ENCODE measurements at places on chromosomes 13 and 19.

DNA sequence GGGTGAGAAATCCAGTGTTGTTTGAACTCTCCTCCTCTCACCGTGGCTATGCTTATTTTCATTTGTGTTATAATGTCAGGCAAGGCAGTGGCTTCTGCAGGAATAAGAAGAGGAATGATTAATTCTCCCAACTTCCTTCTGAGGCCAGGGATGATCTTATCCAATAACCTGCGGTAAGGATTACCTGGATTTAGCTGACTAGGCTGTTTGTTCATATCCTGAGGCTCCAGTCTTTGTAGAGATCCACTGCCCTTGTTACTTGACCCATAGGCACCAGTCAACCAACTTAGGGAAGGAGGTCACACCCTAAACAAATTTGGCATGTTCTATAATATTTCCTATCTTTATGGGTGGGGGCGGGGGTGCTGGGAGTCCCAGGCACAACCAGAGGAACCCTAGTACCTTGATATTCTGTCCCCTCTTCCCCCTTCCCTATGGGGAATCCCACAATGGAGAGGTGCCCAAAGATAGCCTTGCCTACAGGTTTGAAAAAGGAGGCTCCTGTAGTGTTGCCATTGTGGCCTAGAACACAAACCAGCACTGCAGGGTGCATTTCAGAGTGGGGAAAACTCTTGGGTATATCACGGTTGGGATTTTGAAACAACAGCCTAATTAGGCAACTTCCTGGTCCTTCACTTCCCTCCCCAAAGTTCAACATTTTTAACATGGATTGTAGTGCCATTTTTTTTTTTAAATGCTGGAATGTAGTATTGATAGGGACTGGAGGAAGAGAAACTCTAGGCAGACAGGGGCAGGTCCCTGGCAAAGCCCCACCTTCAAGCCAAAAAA lies 977.5 kb upstream of the SPRY2 start:
- no peak for DNase-seq

- no peak for DNase-seq
These were observed at the start of gene PTGIR for GRCh38 chr19:46624958-46625661. PTGIR (minus strand) TSS chr19:46625089; CDS start chr19:46624225, 864 bp downstream.

GRCh38 chr13:110920038-110920437 lies 5.2 kb upstream of the ANKRD10 start:
- DNase-seq: no peak

DNA sequence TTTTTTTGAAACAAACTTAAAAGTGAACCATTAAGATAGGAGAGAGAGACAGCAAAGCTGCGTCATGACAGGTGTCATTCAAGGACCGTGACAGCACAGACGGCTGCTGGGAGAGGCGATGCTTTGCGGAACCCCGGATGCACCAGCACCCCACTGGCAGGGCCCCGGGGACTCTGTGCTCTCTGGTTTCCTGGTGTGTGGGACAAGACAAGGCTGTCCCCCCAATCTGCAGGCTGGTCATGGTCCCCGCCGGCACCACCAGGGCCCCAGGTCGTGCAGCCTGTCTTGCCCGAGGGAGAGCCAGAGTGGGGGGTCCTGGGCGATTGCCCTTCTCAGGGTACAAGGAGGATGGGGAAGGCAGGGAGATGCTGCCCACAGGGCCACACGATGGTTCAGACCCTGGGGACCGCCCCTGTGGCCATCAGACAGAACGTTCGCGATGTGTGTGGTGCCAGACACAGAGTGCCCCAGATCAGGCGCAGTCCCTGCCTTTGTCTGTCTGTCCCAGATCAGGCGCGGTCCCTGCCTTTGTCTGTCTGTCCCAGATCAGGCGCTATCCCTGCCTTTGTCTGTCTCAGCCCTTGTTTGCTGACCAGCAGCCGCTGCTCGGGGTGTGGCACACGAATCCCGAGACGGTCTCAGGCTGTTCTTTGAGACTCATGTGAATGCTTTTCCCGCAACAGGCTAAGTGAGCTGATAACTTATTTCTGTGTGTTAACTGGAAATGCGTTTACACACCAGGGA lies 36.1 kb downstream of the ADPRHL1 start:
- no peak for DNase-seq

DNA sequence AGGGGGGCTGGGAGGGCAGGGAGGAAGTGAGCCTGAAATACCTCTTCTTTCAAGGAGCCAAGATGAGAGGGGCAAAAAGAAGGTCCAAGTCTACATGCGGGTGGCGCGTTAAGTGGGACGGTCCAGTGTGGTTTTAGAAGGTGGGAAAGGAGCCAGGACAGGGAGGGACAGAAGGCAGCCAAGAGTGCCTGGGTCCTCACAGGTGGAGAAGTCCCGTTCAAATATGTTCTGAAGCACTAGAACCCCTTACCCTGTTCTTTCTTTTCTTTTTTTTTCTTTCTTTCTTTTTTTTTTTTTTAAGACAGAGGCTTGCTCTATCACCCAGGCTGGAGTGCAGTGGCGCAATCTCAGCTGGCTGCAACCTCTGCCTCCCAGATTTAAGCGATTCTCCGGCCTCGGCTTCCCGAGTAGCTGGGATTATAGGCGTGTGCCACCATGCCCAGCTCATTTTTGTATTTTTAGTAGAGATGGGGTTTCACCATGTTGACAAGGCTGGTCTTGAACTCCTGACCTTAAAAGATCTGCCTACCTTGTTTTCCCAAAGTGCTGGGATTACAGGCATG lies 7.4 kb downstream of the CAMSAP3 start:
- DNase-seq: no peak

DNA sequence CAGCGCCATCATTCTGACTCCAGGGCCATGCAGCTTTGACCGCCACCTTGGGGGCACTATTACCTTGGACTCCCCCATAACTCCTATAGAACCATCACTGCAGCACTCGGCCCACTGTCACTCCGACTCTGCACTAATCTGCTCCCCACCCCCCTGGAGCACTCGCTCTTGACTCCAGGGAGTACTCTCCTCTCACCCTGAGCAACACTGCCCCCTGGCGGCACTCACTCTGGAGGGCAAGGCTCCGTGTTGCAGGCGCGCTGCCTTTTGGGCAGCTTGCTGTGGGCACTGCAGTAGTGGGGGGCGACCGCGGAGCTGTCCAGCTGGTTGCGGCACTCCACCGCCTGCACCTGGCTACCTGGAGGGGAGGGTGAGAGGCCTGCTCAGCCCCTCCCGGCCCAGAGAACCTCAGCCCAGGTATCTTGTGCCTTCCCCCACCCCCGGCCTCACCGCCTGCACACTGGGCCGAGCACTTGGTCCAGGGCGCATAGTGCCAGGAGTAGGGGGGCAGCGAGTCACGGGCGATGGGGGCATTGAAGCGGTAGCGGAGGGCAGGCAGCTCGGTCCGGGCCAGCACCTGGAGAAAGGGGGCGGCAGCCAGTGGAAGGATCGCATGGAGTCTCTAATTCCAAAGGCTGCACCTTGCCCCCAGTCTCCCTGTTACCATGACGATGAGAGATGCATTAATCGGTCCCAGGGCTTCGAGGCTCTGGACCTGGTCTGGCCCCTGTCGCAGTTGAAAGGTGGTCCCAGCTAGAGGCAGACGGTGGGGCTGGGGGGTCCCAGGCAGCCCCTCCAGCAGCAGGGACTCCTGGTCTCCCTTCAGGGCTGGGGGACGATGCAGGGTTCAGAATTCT lies 8.9 kb upstream of the MYO1F start:
- no peak for DNase-seq

GRCh38 chr19:15759962-15760565 lies 22.3 kb downstream of the OR10H3 start:
- DNase-seq: peak; percentile 46

GRCh38 chr13:40801255-40802217 lies 12.1 kb downstream of the SLC25A15 start:
- DNase-seq: peak; percentile 72

GRCh38 chr13:39672378-39673132 lies 17.1 kb downstream of the COG6 start:
- DNase-seq: no peak

DNA sequence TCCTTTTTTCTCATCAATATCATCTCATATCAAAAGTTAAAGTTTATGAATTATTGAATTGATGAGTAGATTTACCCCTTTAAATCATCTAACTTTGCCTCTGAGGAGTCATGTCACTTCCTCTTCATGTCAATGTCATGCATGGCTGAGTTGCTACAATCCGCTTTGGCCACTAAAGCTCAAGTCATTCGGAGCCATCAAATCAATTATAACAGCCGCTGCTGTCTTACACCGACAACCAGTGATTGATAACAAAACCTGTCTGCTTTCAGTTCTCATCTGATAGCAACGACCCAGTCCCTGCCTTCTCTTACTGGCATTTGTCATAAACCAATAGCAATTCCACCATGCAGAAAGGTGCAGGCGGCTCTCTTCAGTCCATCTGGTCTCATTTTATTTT lies 429.3 kb downstream of the DIAPH3 start:
- no peak for DNase-seq

DNA sequence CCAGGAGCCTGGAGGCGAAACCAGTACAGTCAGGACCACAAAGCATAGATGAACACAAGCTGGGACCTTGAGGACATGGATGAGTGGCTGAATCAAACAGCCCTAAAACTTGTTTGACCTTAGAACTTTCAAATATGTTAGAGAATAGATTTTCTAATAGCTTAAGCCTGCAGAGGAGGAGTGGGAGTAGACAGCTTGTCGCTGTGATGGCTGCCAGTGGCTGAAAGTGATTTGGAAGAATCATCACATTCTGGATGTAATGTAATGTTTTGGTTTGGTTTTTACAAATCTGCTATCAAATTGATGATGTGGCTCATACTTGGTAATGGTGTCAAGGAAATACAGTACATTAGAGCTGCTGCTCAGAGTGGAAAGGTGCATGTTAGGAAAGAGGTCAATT lies 12.0 kb downstream of the IGFL3 start:
- DNase-seq: no peak

DNA sequence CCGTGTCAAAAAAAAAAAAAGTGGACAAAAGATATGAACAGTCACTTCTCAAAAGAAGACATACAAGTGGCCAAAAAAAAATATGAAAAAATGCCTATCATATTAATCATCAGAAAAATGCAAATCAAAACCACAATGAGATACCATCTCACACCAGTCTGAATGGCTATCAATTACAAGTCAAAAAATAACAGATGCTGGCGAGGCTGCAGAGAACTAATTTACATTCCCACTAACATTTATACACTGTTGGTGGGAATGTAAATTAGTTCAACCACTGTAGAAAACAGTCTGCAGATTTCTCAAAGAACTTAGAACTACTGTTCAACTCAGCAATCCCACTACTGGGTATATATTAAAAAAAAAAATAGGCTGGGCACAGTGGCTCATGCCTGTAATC lies 26.5 kb upstream of the FOXO1 start:
- DNase-seq: no peak

GRCh38 chr13:32426990-32427851 lies 709 bp downstream of the N4BP2L1 start:
- peak; percentile 88 for DNase-seq

All from left lobe of liver (tissue), 2 donors.